ENCODE measurements at places on chromosomes 5 and 9.
A peak's percentile ranks its signal among the peaks of the same experiment; 100 is the strongest.

- DNase-seq: no peak
These were observed 1.6 kb upstream of the RGS3 start for GRCh38 chr9:113461943-113462342.

DNA sequence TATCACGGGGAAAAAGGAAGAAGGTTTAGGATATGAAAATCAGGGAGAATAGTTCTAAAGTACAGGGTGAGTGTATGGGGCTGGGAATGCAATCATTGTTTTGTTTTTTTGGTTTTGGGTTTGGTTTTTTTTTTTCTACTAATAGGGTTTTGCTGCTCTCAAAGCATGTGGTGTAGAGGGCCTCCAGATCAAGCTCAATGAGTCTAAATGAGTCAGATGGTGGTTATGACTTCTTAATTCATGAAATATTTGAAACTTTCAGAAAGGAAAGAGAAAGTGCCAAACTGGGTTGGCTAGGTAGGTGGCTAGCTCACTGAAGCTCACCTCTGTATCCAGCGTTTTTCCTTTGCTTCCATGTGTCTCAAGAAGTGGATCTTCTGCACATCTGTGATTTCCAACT is 10.7 kb downstream of the OR1L8 start:
- DNase-seq: no peak

DNA sequence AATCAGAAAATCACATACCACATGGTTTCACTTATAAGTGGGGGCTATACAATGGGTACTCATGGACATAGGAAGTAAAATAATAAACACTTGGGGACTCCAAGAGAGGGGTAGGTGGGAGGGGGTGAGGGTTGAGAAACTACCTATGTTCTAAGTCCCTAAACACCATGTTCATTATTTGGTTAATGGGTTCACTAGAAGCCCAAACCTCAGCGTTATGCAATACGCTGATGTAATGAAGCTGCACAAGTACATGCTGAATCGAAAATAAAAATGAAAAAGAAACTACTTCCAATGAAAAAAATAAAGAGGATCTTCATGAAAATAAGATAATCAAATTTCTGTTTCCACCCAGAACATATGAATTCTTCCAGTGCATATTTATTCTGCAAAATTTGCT is 208.5 kb downstream of the TMEM161B start:
- DNase-seq: no peak

DNA sequence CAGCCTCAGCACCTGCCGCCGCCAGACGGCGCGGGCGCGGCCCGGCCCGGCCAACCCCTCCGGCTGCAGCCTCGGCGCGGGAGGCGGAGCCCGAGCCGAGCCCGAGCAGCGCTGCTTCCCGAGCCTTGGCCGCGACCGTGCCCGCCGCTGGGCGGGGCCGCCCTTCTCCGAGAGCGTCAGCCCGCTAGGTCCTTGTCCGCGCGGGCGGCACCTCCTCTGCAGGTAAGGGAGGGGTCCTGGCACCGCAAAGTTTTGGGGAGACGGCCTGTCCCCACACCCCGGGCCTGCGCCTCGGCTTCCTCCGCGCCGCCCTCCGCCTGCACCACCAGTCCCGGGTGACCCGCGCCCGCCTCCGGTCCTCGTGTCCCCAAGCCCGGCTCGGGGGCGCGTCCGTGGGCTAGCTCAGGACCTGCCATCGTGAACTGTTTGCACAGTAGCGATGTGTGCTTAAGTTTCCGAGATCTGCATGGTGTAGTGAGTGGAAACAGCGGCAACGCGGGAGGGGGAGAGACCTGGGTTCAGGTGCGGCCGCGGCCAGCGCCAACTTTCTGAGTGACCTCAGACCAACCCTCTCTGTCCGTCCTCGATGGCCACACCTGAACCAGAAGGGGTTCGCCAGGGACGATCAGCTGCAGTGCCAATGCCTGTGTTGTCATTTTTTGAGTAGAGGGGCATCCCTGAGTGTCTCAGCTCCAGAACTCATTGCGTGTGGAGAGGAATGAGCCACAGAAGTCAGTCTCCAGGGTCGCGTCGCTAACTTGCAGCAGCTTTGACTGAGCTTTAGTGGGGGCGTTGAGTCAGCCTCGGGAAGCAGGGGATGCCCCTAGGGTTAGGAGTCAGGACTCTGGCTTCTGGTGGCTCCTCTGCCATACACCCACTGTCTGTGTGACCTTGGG is at the start of gene FRMPD1:
FRMPD1 (plus strand) TSS at position 82 of the 896 bp plus-strand sequence. CDS start 41,688 bp downstream, outside the sequence.
- peak; percentile 41 for DNase-seq

Data from RPMI7951 (cell line).